Dermis lymphatic vessel endothelial cell (primary cell): ENCODE measurements at places on chromosomes 1 and 21. TPM values are rescaled to one million over a fixed set of nuclear protein-coding genes. Genes with fewer than 3 reads are reported as not detected.

Gene CLCA4
- total RNA-seq: not detected in 2 replicates

Gene TMCC2
- 0.33 and 0.43 TPM in 2 replicates for total RNA-seq

Gene WDR64
- total RNA-seq: under 0.01 TPM in 1 of 2 replicates, not detected in the other

Gene INPP5B
- 23.5 and 24.3 TPM in 2 replicates for total RNA-seq

Gene HOOK1
- total RNA-seq: under 0.01 TPM in 2 replicates

Gene ANGPTL3
- not detected in 2 replicates for total RNA-seq

Gene CR2
- total RNA-seq: not detected in 2 replicates

Gene SLC9C2
- not detected in 2 replicates for total RNA-seq

Gene RGS16
- total RNA-seq: 0.98 and 1.3 TPM in 2 replicates

Gene LCK
- total RNA-seq: 0.11 and 0.17 TPM in 2 replicates

Gene PALMD
- total RNA-seq: 8.0 and 15.1 TPM in 2 replicates
